ENCODE measurements at places on chromosomes 1 and 21.

- no peak for DNase-seq
These were observed 71.6 kb downstream of the TRIM33 start for GRCh38 chr1:114439369-114439768.

DNA sequence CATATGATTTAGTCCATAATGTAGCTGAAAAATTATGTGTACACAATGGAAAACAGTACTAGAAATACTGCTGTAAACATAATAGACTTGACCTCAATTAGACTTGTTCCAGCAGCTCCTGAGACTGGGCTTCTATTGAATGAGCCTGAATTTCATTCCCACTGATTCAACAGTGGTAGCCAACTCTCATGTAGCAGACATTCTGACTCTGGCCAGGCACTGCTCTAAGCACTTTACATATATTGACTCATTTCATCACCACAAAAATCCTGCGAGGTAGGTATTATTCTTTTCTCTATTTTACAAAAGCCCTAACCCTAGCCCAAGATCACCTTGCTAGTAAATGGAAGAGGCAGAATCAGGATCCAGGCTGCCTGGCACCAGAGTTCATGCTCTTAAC, 12.8 kb upstream of the CTSS start:
- no peak for DNase-seq

DNA sequence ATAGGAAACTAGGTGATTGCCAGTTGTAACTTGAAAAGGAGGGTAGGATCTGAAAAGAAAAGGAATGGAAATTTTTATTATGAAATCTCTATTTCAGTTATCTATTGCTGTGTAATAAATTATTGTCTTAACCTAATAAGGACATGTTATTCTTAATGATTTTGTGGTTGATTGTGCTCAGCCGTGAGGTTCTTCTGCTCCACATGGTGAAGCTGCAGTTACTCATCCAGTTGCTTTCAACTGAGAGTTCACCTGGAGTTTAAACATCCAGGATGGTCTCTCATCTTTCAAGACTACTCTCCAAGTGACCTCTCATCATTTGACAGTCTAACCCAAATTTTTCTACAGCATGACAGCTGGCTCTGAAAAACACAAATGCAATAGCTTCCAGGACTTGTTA, 96.0 kb downstream of the ATG4C start:
- no peak for DNase-seq

GRCh38 chr1:218846181-218846580, 327.5 kb upstream of the LYPLAL1 start:
- DNase-seq: no peak

DNA sequence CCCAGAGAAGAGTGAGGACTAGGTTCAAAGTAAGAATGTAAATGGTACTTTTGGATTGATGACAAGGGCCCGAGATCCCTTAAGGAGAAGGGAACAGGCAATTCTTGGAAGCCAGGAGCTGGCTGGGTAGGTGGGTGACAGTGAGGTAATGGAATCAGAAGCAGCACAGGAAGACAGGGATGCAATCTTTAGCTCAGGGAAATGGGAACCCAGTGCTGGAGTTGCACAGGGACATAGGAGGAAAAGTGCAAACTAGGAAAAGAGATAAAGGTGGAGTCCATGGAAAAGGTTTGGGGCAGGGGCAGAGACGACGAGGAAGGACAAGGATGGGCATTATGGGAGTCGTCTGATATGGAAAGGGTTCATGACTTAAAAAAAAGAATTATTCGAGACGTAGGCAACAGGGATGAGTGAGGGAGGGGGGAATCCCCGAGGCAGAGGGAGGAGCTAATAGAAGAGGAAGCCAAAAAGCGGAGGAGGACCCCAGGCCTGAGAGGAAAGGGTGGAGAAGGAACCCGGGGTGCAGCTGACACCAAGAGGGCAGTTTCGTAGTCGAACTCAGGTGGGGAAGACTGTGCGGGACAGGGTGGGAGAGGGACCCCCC, 495 bp downstream of the PI4KB start:
- peak; percentile 41 for DNase-seq

DNA sequence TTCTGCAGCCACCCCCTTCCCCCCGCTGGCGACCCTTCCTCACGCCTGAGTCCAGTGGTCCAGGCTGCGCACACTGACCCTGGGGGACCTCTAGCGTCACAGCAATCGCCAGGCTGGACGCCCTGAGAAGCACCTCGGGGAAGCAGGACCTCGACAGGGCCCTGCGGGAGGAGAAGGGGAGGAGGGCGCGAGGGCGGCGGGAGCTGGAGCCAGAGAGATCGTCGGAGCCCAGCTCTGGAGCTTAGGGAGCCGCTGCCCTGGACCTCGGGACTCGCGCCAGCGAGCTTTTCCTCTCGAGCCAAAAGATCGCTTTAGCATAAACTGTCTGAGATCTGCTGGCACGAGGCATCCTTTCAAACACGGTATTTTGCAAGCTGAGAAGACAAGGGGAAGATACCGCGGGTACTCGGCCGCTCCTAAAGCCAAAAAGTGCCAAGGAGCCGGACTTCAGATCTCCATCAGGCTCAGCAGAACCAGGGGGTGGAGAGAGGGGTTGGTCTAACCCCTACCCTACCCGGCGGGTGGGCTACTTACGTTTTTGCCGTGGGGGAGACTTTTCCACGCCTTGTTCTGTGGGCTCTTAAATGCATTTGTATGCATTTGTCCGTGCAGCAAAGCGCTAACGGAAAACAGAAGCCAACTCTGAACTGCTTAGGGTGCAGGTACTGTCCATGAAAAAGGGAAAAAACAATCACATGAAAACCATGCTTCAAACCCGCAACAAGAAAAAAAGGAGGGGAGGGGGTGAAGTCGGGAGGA, 586 bp downstream of the COL24A1 start:
- no peak for DNase-seq

DNA sequence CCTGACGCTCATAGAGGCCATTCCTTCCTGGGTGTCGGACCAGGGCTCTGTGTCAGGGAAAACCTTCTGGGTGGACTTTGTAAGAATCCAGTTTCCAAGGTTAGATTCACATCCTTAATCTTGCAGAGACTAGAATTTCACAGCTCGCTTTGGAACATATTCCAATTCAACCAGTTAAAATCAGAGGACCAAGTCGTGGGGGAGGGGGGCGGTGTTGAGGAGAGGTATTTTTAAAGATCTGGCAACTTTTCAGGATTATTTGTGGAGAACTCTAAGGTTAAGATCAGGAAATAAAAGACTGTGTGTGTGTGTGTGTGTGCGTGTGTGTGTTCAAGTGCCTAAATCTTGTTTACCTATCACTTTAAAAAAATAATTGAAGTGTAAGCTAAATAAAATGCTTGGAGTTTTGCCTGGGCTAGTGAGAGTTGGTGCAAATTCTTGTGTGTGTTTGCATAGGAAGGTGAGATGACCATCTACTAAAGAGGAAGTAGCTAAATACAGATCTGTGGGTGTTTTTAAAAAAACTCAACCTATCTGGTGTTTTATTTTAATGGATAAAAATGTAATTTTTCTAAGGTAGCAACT, 21.8 kb downstream of the TENT5C start:
- no peak for DNase-seq

- no peak for DNase-seq
These were observed 61.9 kb downstream of the COLGALT2 start for GRCh38 chr1:183975651-183976050.

GRCh38 chr21:42069843-42070242, 1.3 kb upstream of the UMODL1 start:
- no peak for DNase-seq

DNA sequence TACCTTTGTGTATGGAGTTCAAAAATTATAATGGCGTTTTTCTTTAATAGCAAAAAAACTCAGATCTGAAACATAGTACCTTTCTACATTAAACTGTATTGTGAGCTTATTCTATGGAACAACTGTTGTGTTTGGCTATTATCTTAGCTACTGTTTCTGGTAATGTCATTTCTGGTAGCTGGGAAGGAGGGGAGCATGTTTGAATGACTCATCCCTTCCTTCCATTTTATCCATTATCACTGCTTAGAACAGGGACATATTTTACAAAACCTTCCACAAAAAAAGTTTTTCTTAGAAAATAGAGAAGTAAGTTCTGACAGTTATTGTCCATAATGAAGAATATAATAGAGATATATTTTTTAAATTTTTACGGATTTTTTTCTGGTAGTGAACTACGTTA, 128.3 kb downstream of the NRDC start:
- DNase-seq: no peak

Measured in SHP77 (cell line).